GM12878 (cell line): ENCODE measurements at places on chromosomes 13 and 19. TPM values are rescaled to one million over a fixed set of nuclear protein-coding genes. Genes with fewer than 3 reads are reported as not detected.

Gene ZNF177
- polyA plus RNA-seq, result 0.54 and 0.69 TPM in 2 replicates

Gene ACP5
- 32.2 and 36.0 TPM in 2 replicates for polyA plus RNA-seq

Gene NEK5
- polyA plus RNA-seq, result 0.18 and 0.24 TPM in 2 replicates

Gene CNN1
- polyA plus RNA-seq, result 0.58 TPM in 1 of 2 replicates, not detected in the other

Gene PTPRS
- polyA plus RNA-seq, result 0.32 and 0.57 TPM in 2 replicates
